ENCODE measurements at places on chromosomes 2 and 18.

GRCh38 chr2:24490181-24490689, 819 bp upstream of the NCOA1 start:
- no peak for DNase-seq

- no peak for DNase-seq
Measured at GRCh38 chr18:4035521-4035920, 419.6 kb downstream of the DLGAP1 start.

DNA sequence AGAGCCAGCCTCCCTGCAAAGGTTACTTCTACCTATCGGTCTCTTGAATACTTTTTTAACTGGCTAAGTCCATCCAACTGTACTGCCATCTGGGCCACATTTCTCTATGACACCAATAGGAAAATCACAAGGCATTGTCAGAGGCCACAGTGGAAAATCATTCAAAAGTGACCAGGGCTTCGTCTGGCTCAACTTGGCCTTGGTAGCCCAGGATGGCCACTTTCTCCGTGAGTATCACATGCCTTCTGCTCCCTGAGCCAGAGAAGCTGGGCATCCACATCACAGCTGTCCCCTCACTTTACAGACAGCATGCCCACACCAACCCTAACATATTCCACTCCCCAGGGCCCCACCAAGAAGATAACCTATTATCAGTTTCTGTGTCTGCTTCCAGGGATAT, 5.8 kb downstream of the CIB4 start:
- no peak for DNase-seq

GRCh38 chr2:74860521-74860920, 26.6 kb downstream of the HK2 start:
- DNase-seq: no peak

DNA sequence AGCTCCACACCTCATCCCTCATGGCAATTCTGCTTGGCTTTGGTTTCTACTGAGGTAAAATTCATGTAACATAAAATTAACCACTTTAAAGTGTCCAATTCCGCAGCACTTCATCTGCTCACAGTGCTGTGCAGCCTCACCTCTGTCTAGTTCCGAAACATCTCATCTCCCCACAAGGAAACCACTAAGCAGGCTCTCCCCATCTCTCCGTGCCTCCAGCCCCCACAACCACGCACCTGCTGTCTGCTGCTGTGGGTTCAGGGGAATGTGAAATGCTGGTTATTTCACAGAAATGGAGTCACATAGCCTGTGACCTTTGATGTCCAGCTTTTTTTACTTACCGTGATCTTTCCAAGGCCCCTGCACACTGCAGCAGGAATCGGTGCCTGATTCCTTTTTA, 7.7 kb upstream of the GPC1 start:
- DNase-seq: no peak

GRCh38 chr18:9949861-9950260, 36.0 kb downstream of the VAPA start:
- no peak for DNase-seq

- DNase-seq: no peak
Measured at GRCh38 chr2:111178730-111179405, 58.2 kb downstream of the BCL2L11 start.

DNA sequence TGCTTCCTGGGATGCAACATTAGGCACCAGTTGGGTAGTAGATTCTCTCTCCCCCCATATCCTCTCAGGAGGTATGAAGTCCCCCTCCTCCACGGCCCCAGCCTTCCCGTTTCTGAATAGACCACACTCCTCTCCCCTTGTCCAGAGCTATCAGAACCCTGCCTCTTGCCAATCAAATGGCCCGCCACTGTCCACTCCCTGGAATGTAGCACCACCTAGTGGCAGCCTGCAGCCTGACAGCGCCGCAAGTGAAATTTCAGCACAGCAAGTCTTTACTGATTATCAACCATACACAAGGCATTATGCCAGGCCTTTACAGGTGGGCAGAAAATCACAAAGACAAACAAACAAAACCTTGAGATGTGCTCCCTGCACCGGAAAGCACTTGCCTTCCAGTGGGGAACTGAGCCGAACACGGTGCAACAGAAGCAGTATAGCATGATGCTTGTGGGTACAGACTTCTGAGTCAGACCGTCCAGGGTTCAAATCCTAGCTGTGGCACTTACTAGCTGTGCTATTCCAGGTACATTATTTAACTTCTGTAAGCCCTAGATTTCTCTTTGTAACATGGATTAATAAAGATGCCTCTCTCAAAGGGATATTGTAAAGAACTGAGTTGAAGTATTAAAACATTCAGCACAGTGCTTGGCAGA, 174.0 kb downstream of the SMAD2 start:
- peak; percentile 22 for DNase-seq

DNA sequence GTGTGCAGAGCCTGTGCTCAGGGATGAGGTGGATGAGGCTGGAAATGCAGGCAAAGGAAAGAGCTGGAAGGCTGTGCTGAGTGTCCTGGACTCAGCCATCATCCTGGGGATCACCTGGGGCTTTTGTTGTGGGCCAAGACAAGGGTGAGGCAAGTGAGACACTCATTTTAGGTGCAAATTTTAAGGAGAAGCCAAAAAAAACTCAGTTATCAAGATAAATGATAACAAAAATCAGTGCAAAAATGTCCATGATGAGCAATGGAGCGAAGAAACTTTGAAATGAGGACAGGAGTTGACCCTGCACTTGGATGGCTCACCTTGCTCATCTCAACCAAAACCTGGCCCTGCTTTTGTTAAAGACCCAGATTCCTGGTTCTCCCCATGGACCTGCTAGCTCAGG, 141.9 kb downstream of the MYCN start:
- no peak for DNase-seq

DNA sequence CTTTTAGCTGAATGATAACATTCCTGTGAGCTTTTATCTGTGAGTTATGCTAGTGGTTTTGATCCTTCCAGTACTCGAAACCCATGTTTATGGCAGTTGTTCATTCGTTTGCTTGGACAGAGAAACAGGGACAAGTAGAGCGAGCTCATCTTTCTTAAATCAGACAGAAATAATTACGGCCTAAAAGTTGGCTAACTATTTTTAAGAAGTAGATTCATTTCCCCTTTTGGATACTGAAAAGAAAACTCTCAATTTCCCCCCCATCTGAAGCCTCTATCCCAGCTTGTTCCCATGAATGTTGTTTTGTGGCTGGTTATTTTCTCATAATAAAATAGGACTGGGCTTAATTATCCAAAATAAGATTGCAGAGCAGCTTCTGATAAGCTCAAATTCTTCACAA, 67.1 kb downstream of the ANTXR1 start:
- DNase-seq: no peak

DNA sequence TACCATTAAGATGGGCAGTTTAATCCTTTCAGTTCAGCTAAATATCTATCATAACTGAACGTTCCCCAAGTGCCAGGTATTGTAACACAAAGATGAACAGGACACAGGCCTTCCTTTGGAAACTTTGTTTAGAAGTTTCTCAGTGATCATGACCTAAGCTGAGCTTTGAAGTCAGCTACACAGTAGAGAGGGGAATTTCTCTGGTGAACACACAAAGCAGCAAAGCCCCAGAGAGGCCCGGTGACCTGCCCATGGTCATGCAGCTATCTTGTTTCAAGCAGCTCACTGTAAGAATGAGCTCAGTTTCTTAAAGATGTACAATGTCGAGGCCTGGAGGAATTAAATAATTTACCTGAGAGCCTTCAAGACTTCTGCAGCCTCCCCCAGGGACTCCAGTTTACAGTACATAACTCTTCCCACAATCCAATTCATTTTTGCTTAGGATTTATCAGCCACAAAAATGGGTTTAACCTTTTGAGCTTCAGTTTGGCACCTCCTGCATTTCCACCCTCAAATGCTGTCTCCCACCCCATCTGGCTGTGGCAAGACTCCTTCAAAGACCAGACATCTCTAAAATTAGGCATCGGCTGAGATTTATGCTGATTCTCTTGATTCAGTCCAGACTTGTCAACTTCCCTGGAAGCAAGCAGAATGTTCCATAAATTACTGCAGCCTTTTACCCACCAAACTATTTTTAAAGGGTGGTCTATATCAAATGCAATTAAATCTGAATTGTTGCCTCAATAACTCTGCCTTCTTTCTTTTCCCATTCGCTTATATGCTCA, 325.6 kb downstream of the TXNL1 start:
- no peak for DNase-seq

DNA sequence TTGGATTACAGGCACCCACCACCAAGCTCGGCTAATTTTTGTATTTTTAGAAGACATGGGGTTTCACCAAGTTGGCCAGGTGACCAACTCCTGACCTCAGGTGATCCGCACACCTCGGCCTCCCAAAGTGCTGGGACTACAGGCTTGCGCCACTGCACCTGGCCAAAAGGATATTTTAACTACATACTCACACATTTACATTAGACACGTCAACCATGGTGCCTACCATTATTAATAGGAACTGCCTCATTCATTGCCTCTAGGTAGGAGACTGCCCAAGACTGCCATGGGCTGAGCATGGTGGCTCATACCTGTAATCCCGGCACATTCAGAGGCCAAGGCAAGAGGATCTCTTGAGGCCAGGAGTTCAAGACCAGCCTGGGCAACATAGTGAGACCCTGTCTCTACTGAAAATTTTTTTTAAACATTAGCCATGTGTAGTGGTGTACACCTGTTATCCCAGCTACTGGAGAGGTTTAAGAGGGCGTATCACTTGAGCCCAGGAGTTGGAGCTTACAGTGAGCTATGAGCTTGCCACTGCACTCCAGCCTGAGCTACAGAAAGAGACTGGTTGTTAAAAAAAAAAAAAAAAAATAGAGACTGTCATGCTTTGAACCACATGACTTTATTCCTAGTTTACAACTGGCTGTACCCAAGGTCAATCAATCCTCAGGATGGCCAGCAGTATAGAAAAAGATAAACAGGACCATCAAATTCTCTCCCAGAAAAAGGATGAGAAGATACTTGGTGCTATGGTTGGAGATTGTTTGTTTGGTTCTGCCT, 31.1 kb upstream of the EPC2 start:
- no peak for DNase-seq

- DNase-seq: no peak
Measured at GRCh38 chr2:1833726-1834125, 89.4 kb upstream of the PXDN start.

- DNase-seq: no peak
Measured at GRCh38 chr2:74005786-74006185, 21.1 kb downstream of the TET3 start.

- no peak for DNase-seq
Measured at GRCh38 chr2:196925768-196926561, 542 bp downstream of the PGAP1 start.

- DNase-seq: no peak
Measured at GRCh38 chr2:215452725-215453124, 16.9 kb upstream of the FN1 start.

- no peak for DNase-seq
Measured at GRCh38 chr2:98771264-98771663, 40.3 kb upstream of the MGAT4A start.

- no peak for DNase-seq
Measured at GRCh38 chr2:55054106-55054875, 4.0 kb upstream of the RTN4 start.

DNA sequence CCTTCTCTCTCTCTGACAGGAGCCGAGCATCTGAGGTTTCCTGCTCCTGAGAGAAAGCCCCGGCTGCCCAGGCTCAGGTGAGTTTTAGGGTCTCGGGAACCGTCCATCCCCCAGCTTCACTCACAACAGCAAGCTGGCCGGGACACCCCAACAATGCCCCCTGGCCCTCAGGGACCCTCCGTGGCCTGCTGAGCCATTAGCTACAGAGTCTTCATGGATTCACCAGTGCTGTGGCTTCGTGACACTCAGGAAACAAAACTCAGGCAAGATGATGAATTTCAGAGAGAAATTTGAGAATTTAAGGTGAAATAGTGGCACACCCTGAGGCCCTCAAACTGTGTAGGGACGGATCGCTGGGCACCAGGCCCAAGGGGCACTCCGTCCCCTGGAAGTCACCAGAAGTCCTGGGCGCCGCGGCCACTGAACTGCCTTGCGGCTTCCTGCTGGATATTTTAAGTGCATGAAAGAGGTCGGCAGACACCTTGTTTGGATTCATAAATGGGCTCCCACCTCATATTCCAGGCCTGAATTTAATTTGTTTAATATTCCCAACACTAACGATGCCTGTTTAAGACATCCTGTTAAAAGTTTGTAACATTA, 368.3 kb upstream of the SALL3 start:
- DNase-seq: no peak

GRCh38 chr2:161199912-161200701, 39.9 kb downstream of the TANK start:
- DNase-seq: no peak

- DNase-seq: no peak
Measured at GRCh38 chr18:60493066-60493465, 120.5 kb upstream of the MC4R start.

DNA sequence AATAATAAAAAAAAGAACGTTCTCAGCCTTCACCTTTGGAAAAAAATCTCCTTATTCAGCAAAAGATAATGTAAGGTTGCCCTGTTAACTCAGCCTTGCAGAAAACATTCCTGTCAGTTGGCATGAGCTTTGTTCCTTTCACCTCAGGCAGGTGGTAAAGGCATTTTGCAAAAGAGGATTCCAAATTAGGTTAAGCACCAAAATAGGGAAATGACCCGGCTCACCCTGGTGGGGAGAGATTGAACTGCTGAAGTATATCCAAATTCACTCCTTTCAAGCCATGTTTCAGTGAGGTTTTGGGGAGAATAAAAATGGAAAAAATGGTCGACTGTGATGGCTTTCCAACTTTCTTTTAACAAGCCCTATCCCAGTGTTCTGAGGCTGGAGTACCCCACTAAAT, 1988.8 kb upstream of the PIK3C3 start:
- no peak for DNase-seq

DNA sequence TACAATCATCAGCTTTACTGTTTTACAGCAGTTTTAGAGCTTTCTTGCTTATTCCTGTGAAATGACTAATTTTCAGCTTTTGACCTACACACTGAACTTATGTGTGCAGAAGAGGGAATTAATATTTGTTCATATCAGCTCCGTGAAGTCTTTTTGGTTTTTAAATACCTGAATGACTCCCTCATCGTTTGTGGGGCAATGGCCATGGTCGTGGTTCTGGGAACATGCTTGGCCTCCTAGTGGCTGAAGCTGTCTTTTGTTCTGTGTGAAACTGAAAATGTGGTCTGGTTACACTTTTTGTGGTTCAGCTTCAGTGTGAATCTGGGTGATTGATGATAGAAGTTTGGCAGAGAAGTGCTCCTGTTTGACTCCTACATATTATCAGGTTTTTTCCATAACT, 408.1 kb downstream of the THSD7B start:
- no peak for DNase-seq

- no peak for DNase-seq
Measured at GRCh38 chr18:44792456-44793061, 111.9 kb downstream of the SETBP1 start.

DNA sequence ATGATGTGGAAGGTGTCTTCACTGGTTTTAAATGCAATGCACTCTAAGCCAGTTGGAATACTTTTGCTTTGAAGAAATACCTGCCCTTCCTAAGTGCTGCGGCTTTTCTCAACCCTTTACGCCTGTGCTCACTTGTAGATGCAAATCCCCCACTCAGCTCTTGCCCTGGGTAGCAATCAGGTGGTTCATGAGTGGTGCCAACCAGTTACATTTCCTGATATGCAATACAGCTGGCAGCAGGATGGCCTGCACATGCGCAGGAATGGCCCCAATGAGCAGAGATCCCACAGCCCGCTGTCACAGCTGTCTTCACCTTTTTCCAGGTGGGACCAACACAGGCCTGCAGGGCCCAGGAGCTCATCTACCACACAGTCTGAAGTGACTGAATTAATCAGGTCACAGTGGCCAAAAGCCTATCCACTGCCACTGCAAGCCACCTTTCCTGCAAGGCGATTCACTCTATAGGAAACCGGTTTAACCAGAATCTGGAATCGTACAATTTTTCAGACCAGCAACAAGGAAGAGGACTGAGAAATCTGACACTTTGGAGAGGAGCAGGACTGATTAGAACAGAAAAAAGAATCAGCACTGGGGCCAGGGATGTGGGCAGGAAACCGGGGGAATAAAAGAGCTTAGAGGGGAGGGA, 247.8 kb downstream of the MYT1L start:
- DNase-seq: no peak

All from stimulated activated CD8-positive, alpha-beta memory T cell treated with anti-CD3 and anti-CD28 coated beads, Interleukin-4, amount 100 ng/mL, for 1 hour (primary cell).